ENCODE measurements at places on chromosomes 7 and 10. TPM values are rescaled to one million over a fixed set of nuclear protein-coding genes. Genes with fewer than 3 reads are reported as not detected.

The SLC16A12 gene
- total RNA-seq = 10.3 TPM

The ANKRD61 gene
- total RNA-seq = 0.27 TPM

The CTNNA3 gene
- total RNA-seq = 89.6 TPM

The ARMC10 gene
- 34.4 TPM for total RNA-seq

The SPDYE5 gene
- total RNA-seq = not detected

The KCTD7 gene
- total RNA-seq = 26.9 TPM

The SPDYE18 gene
- 1.5 TPM for total RNA-seq

The AGR3 gene
- total RNA-seq = not detected

The GLCCI1 gene
- total RNA-seq = 23.5 TPM

The CCDC146 gene
- total RNA-seq = 26.4 TPM

The HMX2 gene
- not detected for total RNA-seq

The OPN4 gene
- total RNA-seq = 0.18 TPM

The AOAH gene
- total RNA-seq = 20.6 TPM

The GIGYF1 gene
- total RNA-seq = 58.8 TPM

The NUDT5 gene
- 36.2 TPM for total RNA-seq

The GBX1 gene
- total RNA-seq = not detected

The HYAL4 gene
- not detected for total RNA-seq

The ACBD7 gene
- total RNA-seq = 13.1 TPM

The CTBP2 gene
- 46.9 TPM for total RNA-seq

The FIS1 gene
- total RNA-seq = 231 TPM

The OGDHL gene
- not detected for total RNA-seq

The SLC18A3 gene
- not detected for total RNA-seq

The ZCWPW1 gene
- 8.0 TPM for total RNA-seq

The GRK5 gene
- 54.1 TPM for total RNA-seq

The CPN1 gene
- not detected for total RNA-seq

The RAMP3 gene
- 59.6 TPM for total RNA-seq

The UTF1 gene
- total RNA-seq = not detected

The MET gene
- 60.7 TPM for total RNA-seq

Data from sciatic nerve (tissue), 2 donors.